ENCODE measurements at places on chromosomes 6 and 20.

DNA sequence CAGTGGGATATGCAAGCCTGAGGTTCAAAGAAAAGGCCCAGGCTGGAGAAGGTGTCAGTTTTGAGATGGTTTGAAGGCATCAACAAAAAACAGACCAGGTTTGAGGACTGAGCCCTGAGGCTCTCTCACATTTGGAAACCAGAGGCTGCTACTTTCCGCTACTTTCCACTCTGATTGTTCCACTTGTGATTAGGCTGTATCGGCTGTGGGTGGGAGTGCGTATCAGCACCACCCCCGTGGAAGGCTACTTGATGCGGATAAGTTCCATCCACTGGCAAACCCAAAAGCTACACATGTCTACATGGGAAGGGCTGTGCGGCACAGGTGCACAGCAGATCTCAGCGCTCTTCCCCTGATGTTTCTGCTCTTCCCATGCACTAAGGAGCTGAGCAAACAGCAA lies 198.7 kb downstream of the GMPR start:
- DNase-seq = no peak

DNA sequence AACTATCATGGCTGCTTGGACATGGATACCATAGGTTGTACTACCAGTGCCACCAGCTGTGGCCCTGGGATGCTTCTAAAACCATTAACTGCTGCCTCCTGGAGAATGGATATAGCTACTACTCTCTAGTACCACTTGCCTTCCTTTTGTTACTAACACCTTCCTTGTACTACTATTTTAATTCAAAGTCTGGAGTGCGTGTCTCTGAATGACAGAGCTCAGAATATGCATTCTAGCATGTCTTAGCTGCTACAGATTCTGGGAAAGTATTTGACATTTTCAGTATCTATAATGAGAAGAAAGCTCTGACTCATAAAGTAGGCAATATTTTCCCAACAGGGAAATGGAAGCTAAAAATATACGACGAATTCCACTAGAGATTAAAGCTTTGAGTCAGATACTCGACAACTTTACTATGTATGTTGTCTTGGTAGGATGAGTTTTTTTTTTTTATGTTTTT lies 112.3 kb downstream of the PFDN4 start:
- no peak for DNase-seq

DNA sequence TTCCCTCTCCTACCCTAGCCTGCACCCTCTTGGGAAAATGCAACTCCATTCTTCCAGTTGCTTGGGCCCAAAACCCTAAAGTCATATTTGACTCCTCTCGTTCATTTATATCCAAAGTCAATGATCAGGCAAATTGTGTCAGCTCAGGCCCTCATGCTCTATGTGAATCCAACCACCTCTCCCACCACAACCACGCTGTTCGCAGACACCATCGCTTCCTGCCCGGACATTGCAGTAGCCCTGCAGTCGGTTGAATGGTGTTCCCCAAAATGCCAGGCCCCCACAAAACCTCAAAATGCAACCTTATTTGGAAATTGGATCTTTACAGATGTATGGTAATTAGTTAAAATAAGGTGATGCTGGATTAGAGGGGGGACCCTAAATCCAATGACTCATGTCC lies 98.3 kb downstream of the PREX1 start:
- DNase-seq = no peak

DNA sequence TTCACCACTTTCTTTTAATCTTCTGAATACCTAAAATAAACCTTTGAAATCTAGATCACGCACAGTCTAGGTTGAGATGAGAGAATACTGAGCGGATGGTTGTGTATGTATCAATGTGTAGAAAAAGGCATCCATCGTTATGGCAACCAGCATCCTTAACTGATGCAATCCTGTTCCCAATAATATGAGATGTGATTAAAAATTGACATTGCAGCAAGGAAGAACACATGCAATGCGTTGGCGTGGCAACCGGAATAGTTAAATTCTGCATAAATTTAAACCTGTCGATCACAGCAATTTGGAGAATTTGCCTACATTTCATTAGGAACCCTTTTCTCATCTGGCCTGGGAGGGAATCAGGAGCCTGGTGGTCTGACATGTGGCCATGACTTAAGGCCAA lies 1.3 kb upstream of the L3MBTL1 start:
- no peak for DNase-seq

DNA sequence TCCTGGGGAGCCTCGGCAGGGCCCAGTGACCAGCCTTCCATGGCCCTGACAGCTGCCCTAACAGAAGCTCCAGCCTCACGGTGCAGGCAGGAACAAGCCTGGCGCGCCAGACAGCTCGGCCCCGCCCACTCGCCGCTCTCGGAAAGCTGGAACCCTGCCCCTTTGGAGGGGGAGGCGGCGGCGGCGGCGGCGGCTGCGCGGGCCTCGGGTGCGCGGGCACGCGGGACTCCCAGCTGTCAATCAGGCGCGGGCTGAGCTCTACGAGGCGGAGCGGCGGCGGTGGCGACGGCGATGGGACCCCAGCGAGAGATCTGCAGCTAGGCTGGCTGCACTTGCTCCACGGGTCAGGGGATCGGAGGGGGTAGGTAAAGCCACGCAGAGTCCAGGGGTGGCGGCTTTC lies at the start of gene NRSN1:
NRSN1 (plus strand) TSS at position 236 of the 400 bp plus-strand sequence. CDS start 8,113 bp downstream, outside the sequence.
- peak; percentile 82 for DNase-seq

GRCh38 chr6:100271625-100272024 lies 193.1 kb downstream of the SIM1 start:
- DNase-seq = no peak

DNA sequence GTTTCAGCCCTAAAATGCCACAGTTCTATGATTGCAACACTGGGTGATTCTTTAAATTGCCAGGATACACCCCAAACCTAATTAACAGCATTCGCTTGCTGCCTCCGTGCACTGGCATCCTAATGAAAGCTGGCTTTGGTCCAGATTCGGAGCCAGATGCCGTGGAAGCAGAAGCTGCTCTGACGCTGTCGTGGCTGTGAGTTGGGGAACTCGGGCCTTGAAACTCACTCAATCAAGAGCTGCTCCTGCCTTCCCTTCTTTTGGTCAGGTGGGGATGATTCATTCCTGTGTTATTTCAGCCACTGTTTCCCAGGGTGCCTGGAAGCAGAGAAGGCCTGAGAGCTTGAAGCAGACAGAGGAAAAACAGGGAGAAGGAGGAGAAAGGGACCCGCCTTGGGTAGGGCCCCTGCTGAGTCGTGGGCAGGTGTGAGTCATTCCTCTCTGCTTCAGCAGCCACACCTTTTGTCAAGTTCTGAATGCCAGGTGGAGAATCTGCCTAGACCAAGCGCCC lies 36.2 kb upstream of the DSP start:
- peak; percentile 46 for DNase-seq

GRCh38 chr6:6315660-6316059 lies 4.8 kb downstream of the F13A1 start:
- peak; percentile 48 for DNase-seq

DNA sequence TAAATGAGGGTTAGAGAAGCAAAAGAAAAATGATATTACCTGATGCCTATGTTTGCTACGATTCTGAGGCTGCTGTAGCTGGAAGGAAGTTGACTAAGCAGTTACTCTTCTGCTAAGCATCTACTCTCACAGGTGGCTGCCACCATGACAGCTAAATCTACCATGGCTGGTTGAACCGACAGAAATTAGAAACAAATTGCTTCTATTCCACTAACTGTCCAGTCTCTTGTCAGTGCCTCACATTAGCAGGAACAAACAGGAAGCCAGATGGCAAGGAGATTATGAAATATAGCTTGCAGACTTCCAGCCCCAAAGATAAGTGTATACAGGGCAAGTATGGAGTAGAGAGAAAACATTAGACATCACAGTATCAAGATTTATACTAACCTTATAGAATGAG lies 59.4 kb upstream of the TMEM200A start:
- no peak for DNase-seq

GRCh38 chr6:37654727-37655500 lies 42.8 kb downstream of the MDGA1 start:
- DNase-seq = no peak

DNA sequence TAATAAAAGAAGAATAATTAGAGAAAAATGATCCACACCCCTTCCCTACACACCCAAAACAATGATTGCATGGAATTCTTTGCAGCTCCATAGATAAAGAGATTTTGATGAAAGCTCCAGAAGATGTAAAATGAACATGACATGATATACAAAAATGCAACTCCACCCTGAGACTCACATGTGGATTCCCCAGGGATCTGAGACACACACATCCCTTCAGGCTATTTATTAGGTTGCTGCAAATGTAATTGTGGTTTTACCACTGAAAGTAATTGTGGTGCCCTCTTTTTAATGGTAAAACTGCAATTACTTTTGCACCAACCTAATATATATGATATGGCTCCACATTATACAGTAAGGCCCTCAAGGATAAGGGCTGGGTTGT lies 40.4 kb upstream of the TBC1D7 start:
- DNase-seq = no peak

DNA sequence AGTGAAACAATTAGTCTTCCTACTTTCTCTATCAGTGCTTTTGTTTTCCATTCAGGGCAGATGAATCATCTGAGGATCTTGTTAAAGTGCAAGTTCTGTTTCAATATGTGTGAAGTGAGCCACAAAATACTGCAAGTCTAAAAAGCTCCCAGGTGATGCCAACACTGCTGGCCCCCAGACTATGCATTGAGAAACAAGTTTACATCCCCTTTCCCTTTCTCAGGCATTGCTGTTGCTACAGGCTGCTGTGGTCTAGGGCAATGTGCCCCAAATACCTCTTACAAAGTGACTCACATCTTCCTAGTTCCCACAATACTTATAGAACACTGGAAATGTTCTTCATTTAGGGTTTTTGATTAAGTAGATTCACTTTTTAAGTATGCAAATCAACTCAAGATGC lies 31.8 kb downstream of the ABRACL start:
- no peak for DNase-seq

GRCh38 chr20:36217226-36217625 lies 19.1 kb upstream of the AAR2 start:
- no peak for DNase-seq

DNA sequence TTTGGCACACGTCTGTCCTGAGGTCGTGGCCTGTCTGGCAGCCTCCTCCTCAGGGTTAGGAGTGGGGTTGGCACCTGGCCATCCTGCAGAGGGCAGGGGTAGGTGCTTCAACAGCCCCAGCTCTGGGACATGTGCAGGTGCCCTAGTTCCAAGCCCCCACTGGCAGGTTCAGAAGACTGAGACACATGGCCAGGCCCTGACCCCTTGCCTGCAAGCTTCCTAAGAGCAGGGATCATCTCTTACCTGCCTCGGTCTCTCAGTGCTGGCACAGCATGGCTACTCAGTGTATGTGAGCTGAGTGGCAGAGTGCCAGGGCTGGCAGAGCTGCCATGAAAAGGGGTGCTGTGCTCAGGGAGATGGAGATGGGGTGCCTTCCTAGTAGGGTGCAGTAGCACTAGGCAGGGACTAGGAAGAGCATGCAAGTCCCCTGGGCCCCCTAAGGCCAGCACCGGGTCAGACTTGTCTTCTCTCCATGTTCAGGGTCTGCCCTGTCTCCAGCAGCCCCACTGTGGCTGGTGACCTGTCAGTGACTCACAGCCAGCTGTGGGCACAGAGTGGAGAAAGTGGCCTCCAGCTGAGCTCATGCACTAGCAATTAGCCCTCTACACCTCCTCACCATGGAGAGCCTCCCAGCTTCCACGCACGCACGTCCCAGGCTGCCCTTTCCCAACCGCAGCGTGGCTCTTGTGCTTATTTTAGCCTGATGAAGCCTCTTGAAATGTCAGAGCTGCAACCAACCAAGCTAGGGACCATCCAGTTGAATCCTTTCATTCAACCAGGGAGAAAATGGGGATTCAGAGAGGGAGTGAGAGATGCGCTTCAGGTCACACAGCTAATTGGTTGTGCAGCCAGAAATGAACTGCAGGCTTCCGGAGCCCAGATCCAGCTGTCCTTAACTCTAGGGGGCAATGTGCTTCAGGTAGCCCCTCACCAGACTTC lies 116.6 kb downstream of the MRPL14 start:
- no peak for DNase-seq

- DNase-seq = no peak
These were observed 62.3 kb downstream of the PSMG4 start for GRCh38 chr6:3321042-3321441.

DNA sequence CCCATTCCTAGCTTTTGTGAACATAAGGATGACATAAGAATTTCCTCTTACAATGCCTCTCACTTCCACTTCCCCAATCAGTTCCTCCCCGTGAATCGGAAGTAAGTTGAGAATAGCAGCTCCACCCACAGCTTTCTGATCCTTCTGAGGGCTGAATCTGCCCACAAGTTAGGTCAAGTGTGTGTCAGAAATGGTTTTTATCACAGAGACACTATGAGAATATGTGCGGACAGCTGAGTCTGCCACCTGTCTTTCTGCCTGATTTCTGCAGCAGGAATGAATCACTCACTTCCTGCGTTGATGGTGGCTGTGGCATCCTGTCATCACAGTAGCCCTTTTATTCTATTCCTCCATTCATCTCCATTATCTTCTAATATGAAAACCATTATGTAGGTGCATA lies 70.2 kb downstream of the RIN2 start:
- peak; percentile 15 for DNase-seq

GRCh38 chr6:15268137-15268908 lies 22.5 kb downstream of the JARID2 start:
- DNase-seq = peak; percentile 47

GRCh38 chr6:108888052-108888451 lies 39.8 kb downstream of the ARMC2 start:
- no peak for DNase-seq
